ENCODE measurements at places on chromosomes 2 and 18. TPM values are rescaled to one million over a fixed set of nuclear protein-coding genes. Genes with fewer than 3 reads are reported as not detected.

- H3K36me3 ChIP-seq = no peaks in the 10 kb centered on the region
- peak; percentile 89 for DNase-seq
- no peaks in the 10 kb centered on the region for H3K27me3 ChIP-seq
- H3K4me3 ChIP-seq = no peak overlapping the region
Measured at GRCh38 chr2:228048838-228049490, 132.5 kb downstream of the SPHKAP start.

DNA sequence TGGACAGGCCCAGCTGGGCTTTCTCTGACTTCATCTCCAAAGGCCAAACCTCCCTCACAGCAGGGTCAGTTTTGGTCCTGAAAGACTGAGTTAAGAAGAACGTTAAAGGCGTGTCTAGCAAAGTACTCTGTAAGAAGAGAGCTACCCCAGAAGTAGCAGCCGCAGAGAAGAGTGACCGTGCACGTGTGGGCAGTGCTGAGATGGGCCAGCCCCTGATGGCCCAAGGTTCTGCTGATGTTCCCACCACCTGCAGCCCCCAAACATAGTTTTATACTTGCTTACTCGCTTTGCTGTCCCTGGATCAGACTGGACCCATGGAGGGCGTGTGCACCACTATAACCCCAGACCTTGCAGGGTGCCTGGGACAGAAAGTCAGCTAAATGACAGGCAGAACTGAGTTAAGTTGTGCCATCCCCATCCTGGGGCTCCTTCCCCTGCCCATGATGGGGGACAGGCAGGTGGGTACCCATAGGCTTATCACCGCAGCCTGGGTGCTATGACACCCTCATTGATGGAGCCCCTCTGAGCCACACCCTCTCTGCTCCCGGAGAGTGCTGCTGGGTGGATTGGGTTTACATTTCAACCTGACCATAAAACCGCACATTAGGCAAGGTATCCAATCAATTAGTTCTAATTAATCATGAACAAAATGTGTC, 367.3 kb upstream of the HS6ST1 start:
- DNase-seq = no peak
- H3K27ac ChIP-seq = no peak overlapping the region
- no peaks in the 10 kb centered on the region for H3K27me3 ChIP-seq
- H3K4me3 ChIP-seq = no peak overlapping the region
- peaks cover 10% of the 10 kb centered on the region for H3K4me1 ChIP-seq

DNA sequence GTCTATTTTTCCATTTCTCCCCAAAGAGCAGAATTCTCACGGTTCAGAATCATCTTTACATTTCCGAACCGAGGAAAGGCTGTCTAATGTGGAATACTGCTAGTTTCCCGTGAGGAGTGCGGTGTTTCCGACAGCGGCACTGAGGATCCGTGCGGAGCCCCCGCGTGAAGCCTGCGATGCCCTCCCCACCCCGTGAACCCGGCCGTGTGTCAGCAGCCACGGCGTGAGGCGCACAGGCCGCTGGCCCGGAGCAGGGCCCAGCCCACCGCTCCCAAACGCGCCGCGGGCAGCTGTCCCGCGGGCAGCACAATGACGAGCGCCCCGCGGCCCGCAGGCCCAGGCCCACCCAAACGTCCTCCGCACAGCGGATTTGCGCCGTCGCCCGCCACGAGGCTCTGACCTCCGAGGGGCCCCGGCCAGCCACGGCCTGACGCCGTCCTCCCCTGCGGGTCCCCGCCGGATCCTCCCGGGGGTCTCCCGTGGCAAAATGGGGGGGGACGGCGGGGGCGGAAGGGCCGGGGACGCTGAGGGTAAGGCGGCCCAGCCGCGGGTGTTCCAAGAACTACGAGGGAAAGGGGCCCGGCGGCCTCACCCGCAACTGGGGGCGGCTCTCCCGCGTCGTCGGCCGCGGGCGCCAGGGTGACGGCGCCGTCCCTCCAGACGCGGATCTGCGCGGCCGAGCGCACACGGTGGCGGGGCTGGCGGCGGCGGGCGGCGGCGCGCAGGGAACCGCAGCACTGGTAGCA, 796 bp downstream of the SPIRE1 start:
- DNase-seq = peak; percentile 50
- H3K27me3 ChIP-seq = peaks cover 21% of the 10 kb centered on the region
- H3K27ac ChIP-seq = no peak overlapping the region
- peak overlapping the region; percentile 68 for H3K4me3 ChIP-seq
- H3K36me3 ChIP-seq = no peaks in the 10 kb centered on the region

DNA sequence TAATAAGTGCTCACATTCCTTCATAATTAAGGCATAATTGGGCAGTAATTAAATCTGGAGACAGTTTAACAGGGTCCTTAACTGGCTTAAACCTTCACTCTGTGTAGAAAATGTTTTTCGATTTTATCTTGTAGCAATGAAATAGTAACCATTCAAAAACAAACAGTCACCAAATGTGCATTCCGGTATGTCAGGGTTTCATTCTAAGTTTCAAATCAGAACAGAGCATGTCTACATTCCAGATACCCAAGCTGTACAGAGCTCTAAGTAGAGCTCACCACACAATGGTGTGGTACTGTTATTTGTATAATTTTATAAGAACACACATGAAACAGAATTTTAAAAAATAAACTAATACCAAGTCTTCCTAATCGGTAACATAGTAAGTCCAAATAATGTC, 52.6 kb downstream of the SMAD2 start:
- no peak for DNase-seq
- no peaks in the 10 kb centered on the region for H3K4me1 ChIP-seq

DNA sequence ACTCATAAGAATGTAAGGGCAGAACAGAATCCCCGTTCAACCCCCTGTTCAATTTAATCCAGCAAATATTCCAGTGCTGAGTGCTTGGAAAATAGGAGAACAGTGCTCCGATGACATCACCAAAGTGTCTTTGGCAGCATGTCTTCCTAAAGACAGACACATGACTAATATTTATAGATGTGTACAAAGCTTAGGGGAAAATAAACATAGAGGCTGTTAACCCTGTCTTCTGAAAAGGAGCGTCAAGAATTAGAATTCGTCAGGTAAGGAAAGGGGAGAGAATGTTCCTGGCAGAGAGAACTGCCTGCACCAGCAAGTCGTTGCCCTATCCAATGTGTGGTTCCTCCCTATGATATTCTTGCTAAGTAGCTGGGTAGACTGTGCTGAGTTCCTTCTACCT, 72.7 kb downstream of the PLB1 start:
- DNase-seq = no peak
- H3K36me3 ChIP-seq = no peaks in the 10 kb centered on the region
- H3K27me3 ChIP-seq = no peaks in the 10 kb centered on the region
- H3K27ac ChIP-seq = no peak overlapping the region

- H3K36me3 ChIP-seq = no peaks in the 10 kb centered on the region
- no peak for DNase-seq
- H3K4me1 ChIP-seq = no peaks in the 10 kb centered on the region
Measured at GRCh38 chr2:1233281-1233680, 180.0 kb upstream of the TPO start.

GRCh38 chr18:56173542-56174220, 464.7 kb downstream of the TXNL1 start:
- H3K4me3 ChIP-seq = no peak overlapping the region
- H3K36me3 ChIP-seq = no peaks in the 10 kb centered on the region
- no peak overlapping the region for H3K27ac ChIP-seq
- DNase-seq = no peak
- H3K4me1 ChIP-seq = peaks cover 9% of the 10 kb centered on the region

DNA sequence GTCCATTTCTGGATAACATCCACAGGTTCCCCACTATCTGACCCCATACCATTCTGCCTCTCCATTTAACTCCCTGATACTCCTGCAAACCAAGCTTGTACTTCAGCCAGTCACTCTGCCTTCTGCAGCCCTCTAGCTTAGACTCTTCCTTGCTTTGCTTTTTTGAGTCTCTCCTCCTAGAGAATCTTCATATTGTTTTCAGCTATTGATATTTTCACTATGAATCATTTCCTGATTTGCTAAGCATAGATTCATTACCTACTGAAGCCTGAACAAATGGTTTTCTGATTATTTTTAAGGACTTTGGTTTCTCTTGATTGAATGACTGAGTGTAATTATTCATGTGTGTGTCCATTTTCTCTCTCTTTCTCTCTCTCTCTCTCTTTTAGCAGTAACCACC, 2102.3 kb upstream of the CELF4 start:
- H3K27me3 ChIP-seq = no peaks in the 10 kb centered on the region
- DNase-seq = no peak
- no peaks in the 10 kb centered on the region for H3K4me1 ChIP-seq
- H3K4me3 ChIP-seq = no peak overlapping the region
- H3K27ac ChIP-seq = no peak overlapping the region
- no peaks in the 10 kb centered on the region for H3K36me3 ChIP-seq

- no peaks in the 10 kb centered on the region for H3K36me3 ChIP-seq
- no peak overlapping the region for H3K27ac ChIP-seq
- H3K4me1 ChIP-seq = peaks cover 10% of the 10 kb centered on the region
- H3K4me3 ChIP-seq = no peak overlapping the region
Measured at GRCh38 chr2:16258350-16258749, 318.0 kb downstream of the MYCN start.

DNA sequence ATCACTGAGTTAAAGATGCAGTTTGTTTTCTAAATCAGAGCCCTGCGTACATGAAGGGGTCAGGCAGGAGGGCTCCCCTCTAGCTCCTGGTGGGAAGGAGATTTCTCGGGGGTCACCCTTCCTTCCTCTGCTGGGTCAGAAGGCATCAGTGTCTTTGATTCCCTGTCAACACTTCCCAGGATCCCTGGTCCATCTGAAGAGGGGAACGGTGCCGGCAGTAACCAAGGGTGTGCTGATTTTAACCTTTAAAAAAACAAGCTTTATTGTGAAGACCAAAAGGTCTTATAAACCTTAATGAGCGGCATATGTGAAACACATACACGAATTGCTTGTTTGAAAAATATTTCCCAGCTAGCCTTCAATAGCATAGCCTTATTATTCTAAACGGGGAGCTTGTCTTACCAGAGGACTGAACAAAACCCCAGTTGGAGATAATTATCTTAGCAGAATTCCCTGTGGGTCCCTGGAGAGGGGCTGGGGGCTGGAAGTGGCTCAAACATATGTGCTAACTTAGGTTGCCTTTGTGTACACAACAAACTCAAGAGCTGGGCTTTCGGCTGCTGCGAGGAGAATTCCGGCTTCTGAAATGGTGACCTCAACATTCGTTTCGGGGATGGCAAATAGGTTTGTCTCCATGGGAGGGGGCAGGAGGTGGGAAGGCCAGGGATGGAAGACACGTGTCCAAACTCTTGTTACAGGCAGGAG, 114.9 kb upstream of the MYCN start:
- H3K27ac ChIP-seq = no peak overlapping the region
- no peaks in the 10 kb centered on the region for H3K27me3 ChIP-seq
- DNase-seq = no peak
- H3K4me1 ChIP-seq = no peaks in the 10 kb centered on the region
- no peak overlapping the region for H3K4me3 ChIP-seq

The MATN3 gene
- polyA plus RNA-seq = 4.4 TPM

The MC2R gene
- not detected for polyA plus RNA-seq

The FNDC4 gene
- 5.9 TPM for polyA plus RNA-seq

The GCKR gene
- not detected for polyA plus RNA-seq

The PDCD1 gene
- 0.23 TPM for polyA plus RNA-seq
